ENCODE measurements at places on chromosomes 4 and X.

- DNase-seq = no peak
Measured at GRCh38 chr4:162457071-162457865, 293.5 kb upstream of the FSTL5 start.

DNA sequence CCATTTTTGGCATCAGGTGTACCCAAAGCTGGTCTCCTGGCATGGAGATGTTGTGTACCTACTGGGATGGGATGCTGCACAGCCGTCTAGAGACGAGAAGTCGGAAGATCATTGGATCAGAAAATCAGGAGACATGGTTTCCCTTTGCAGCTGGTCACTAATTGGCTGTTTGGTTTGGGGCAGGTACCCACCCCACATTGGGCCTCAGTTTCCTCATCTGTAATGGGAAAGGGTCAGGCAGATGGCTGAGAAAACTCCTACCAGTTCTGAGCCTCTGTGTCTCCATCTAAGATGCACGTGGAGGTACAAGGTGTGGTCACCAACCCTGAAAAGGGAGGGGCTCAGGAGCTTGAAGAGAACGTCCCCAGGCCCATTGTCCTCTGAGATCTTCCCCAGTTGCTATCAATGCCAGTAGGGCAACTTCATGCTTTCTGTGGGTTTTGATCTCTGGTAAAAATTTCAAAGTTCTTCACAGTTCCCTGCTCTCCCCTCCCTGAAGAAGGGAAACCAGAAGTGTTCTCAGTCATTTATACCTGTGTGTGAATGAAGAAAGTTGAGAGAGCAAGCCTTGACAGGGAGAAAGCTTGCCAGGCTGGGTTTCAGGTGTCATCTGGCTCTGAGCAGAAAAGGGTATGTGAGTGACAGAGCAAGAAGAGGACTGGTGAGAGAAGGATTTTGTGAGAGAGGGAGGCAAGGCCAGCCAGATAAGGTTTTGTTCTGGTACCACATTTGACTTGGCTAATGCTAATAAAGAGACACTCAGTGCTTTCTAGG is 15.1 kb downstream of the TSC22D3 start:
- DNase-seq = no peak

DNA sequence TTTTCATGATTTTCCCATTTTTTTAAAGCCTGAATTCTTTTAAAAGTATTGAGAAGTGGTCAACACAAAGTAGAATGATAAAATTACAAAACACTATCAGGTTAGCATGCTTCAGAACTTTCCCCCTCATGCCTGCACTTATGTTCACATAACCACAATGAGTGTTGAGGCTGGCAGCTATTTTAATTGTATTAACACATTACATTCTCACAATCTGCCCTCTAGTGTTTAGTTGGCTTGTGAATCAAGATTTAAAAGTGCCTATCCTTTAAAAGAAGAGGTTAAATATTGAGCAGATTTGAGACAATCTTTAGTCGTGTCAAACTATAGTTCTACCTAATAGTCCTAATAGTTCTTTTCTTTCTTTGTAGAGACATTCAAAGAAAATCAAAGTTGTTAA is 93.6 kb upstream of the NAP1L5 start:
- no peak for DNase-seq

DNA sequence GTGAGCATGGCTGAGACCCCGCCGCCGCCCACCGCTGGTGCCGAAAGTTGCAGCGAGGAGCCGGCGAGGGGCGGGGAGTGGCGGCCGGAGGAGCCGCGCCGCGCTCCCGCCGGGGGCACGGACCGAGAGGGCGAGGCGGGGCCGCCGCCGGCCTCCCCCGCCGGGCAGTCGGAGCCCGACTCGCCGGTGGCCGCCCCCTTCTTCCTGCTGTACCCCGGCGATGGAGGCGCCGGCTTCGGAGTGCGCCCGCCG is 16.5 kb downstream of the UTP3 start:
- no peak for DNase-seq

DNA sequence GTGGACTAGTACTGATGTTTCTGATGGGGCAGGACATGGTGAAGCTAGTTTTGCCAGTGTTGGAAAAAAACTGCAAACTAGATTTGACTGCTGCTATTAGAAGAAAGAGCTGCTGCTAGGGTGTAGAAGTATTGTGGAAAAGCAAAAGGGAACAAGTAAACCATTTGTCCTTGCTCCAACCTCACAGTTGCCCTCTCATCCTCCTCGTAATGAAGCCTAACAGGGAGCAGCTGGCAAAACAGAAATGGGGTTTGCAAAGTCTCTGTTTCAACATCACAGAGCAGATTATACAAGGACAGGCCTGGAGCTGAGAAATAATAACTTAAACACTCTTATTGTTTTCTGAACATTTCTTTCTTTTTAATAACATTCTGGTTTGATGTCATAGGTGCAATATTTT is 346.2 kb downstream of the MAGEB5 start:
- no peak for DNase-seq

DNA sequence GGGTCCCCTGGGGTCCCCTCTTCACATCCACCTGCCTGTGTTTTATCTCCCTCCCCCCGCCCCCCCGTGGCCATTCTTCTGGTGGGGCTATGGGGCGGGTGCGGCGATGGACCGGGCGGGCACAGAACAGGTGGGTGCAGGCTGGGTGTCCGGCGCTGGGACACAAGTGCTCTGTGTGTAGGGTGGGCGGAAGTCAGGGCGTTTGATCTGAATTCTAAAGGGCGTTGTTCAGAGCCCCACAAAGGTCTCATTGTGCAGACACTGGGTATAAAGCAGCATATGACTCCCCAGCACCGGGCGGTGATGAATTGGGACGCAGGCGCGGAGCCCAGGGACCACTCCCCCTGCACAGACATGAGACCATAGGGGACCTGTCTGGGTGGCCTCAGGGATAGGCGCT is at the start of gene GJB1:
Gene GJB1, plus strand, starts transcription at position 296 of the 400 bp plus-strand sequence. CDS start 484 bp downstream, outside the sequence.
- no peak for DNase-seq

GRCh38 chr4:6953751-6954380 is 44.2 kb downstream of the TBC1D14 start:
- no peak for DNase-seq

DNA sequence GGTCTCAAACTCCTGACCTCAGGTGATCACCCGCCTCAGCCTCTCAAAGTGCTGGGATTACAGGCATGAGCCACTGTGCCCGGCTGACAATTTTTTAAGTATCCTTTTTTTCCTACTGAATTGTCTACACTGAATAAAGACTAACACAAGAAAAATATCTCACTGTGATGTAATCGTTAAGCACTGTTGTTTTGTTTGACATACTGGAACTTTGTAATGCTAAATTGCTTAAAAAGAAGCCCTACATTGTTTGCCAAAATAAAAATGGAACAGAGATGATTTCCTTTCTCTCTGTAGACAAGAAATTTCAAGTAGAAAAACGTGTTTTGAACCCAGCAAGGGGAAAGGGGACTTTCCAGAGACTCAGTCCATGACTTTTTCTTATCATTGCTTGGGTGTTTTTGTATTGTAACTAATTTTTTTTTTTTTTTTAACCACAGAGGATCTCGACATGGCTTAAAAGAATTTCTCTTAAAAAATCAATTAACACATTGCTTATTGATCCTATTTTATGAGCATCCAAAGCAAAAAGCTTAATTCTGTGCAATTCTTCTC is 74.9 kb downstream of the TMEM156 start:
- DNase-seq = no peak

- DNase-seq = no peak
Measured at GRCh38 chr4:168765726-168766125, 244.3 kb downstream of the CBR4 start.

GRCh38 chr4:41475402-41475801 is 62.6 kb upstream of the LIMCH1 start:
- no peak for DNase-seq

GRCh38 chrX:114924856-114925255 is 92.6 kb downstream of the IL13RA2 start:
- no peak for DNase-seq

DNA sequence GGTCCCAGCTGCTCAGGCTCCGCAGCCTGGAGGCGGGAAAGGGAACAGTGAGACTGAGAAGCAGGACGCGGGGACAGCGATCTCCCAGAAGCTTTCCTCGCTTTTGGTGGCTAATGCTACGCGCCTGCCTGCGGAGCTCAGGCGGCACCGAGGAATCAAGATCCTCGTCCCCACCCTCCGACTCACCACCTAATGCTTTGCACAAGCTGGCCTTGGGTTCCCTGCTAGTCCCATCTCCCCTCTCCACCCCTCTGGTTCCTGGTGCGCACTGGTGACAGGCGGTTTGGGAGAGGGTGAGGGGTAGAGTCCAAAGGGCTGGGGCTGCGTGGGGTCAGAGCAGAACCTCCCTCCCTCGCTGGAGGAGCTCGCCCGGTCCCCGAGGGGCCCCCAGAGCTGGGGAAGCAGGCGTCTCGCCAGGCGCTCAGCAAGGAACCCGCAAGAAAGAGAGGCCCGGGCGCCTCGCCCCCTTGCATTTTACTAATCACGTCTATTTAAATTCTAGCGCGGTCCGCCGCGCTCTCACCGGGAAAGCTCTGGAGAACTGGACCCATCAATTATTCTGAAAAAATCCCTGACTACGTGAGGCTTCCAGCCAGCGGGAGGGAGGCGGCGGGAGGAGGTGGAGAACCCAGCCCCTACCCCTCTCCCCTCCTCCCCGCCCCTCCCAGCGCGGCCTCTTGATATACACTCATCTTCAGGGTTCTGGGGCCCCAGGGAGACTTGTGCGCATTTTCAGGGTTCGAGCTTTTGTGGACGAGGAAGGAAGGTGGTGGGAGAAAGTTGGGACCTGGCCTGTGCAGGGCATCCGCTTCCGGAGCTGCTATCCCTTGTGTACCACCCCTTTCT is 9.1 kb downstream of the POU4F2 start:
- DNase-seq = no peak

DNA sequence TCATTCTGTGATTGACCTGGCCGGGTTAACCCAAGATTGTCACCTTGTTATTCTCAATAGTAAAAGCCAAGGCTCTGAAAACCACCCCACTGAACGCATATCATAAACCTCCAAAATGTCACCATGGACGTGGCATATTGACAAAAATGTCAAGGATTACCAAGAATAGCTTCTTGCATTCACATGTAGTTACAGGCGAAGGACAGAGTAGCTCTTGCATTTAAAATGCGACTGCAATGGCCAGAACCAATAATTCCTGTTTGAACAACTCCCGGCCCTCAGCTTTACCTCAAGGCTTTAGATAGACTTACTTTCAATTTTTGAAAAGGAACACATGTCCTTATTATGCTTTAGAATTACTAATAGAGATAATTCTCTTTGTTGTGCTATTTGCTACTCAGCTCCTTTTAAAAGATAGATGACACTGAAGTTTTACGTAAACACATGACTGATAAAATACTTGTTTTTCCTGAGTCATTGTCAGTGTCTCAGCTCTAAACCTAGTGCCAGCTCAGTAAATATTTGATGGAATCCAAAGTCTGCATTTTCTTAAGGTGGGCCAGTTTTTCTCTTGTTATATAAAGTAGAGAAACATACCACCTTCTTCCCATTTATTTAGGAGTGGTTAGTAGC is 66.3 kb downstream of the CLDN34 start:
- DNase-seq = no peak

GRCh38 chr4:64146030-64146429 is 263.2 kb downstream of the TECRL start:
- no peak for DNase-seq

DNA sequence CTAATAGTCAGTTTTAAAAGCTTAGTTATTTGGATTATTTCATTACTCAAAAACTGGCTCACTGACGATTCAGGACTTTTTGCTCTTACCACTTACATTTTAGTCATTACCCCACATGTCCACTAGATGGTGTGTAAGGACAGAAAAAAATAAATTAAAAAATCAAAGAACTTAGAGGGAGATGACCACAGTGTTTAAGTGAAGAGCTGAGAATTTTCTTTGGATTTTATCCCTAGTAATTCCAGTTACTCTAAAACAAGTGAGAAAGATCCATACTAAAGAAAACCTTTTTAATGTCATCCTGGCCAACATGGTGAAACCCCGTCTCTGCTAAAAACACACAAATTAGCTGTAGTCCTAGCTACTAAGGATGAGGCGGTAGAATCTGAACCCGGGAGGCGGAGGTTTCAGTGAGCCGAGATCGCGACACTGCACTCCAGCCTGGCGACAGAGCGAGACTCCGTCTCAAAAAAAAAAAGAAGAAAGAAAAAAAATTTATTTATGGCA is 26.4 kb upstream of the TMPRSS11B start:
- DNase-seq = no peak

GRCh38 chr4:70183168-70183939 is 12.2 kb upstream of the ODAM start:
- no peak for DNase-seq

- DNase-seq = no peak
Measured at GRCh38 chr4:140691369-140691768, 64.8 kb downstream of the TBC1D9 start.

- DNase-seq = no peak
Measured at GRCh38 chr4:186924723-186925122, 201.1 kb upstream of the FAT1 start.

DNA sequence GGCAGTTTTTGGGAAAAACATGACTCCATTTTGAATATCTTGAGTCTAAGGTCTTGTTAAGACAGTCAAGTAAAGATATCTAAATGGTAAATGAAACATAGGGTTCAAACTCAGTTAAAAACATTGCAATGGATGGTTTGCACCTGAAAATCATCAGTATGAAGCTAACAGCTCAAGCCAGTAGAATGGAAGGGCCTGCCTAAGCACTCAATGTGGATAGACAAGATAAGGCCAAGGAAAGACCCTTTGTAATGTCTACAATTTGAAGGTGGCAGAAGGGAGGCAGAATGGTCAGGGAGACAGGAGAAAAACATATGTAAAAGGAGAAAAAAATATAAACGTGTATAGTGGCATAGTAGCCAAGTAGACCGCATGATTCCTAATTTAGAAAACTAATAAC is 78.2 kb downstream of the REELD1 start:
- no peak for DNase-seq

DNA sequence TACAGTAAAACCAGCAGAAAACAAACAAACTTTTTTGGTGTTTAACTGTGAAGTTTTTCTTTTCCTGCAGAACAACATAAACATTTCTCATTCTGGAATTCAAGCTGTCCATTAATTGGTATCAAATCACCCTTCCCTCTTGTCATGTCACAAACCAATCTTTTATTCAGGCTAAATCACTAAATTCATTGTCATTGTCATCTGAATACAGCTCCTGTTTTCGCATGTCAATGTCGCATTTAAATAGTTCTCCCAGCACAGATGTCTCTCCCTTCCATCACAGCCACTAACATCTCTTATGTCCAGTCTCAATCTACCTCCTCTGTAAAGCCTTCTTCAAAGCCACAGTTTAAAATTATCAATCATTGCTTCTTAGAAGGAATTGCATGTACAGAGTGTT is 192.1 kb upstream of the PCDH10 start:
- DNase-seq = no peak

DNA sequence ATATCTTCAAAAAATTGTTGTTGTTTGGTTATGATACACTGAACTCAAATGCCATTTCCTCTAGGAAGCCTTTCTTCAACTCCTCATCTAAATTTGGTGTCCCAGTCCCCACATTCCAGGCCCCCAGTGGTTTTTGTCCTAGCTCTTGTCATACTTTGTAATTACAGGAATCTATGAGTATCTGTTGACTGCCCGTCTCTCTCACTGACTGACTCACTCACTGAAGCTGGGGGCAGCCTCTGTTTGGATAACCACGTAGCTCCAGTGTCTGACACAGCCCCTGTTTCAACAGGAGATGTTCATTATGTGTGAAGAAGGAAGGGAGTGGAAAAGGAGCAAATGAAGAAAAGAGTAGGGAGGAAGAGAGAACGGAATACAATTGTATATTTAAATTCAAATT is 284.1 kb upstream of the TENM3 start:
- DNase-seq = no peak

- no peak for DNase-seq
Measured at GRCh38 chrX:2595258-2595657, 94.5 kb upstream of the DHRSX start.

- DNase-seq = no peak
Measured at GRCh38 chr4:8262637-8263322, 6.8 kb upstream of the HTRA3 start.

GRCh38 chr4:81030981-81031791 is 678 bp downstream of the BMP3 start:
- DNase-seq = no peak

Measured in C1 segment of cervical spinal cord (tissue), 14 donors.